ENCODE measurements at places on chromosomes 2 and 18.

DNA sequence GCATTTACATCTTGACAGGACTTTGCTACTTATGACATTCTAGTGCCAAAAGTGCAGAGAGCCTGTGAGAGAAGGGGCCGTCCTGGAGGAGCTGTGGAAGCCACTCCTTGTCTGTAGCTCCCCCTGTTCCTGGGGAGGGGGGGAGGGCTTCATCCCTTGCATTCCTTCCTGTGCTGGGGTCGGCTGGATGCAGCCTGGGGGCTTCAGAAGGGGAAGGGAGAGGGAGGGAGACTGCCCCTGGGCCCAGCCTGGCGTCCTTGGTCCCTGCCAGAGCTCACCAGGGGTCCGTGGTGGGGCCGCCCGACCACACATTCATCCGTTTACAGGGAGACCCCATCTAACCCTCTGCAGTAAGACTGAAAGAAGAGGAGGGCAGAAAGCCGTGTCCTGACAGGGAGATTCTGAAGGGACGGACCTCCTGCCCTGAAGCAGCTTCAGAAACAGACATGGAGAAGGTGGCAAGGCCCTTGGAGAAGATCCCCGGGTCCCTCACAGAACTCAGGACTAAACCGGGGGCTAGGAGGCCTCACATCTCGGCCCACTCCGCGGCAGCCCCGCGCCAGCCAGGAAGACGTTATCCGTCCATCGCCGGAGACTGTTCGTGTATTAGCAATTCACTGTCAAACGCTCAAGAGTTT lies 258.3 kb upstream of the SALL3 start:
- DNase-seq = no peak

DNA sequence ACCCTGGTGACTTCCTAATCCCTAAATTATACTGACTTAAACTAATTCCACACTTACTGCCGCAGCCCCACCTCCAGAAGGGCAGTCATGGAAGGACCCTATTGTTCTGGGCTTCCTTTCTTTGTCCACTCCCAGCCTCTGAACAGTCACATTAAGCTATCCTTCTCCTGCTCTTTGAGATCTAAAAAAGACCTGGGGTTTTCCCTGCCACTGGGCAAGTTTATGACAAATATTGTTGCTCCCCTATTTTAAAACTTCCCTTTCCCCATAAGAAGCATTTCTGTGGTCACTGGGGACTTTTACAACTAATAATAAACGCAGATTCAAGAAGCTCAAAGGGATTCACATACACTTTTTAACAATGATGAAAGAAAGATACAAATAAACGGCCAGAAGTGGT lies 47.2 kb upstream of the XPO1 start:
- DNase-seq = no peak

DNA sequence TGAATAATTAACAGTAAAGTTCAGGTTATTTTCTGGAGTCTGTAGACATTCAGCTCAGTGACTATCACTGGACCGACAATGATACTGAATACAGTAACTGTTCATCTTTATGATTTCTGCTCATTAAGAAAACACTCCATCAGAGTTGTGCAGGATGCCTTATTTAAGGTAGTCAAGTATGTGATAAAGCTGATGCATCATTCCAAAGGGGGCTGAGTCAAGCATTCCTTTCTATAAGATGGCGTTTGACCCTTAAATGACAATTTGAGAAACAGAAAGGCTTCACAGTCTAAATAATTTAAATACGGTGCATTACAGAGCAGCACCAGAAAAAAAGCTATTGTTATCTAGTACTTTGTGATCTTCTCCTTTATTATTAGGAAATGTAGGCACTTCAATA lies 131.1 kb downstream of the CDH2 start:
- DNase-seq = no peak

- DNase-seq = no peak
These were observed 15.7 kb downstream of the SOWAHC start for GRCh38 chr2:109629867-109630266.

- no peak for DNase-seq
These were observed 14.6 kb upstream of the MEP1B start for GRCh38 chr18:32175265-32175664.

DNA sequence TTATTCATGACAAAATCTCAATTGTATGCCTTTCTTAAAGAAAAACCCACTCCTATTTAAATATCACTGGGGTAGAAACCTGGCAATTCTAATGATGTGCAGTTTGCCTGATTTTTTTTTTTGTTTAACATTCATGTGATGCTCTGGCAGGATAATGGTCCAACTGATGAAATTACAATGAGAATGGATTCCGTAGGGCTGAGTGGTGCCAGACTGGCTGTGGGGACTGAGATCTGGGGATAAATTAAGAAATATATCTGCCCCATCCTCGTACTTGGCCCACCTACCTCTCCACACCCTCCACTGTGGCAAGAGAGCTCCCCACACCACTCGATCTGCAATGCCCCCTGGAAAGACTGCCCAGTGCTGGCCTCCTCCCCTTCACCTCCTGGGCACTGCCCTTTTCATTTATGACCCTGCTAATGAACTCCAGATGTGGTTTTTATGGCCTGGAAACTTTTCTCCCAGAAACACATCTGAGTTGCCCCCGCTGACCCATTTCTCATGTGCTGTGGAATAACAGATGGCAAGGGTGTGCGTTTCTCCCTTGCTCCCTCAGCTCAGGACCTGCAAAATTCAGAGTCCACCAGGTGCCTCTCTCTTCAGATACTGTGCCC lies 33.0 kb upstream of the RPL37A start:
- DNase-seq = peak; percentile 33

DNA sequence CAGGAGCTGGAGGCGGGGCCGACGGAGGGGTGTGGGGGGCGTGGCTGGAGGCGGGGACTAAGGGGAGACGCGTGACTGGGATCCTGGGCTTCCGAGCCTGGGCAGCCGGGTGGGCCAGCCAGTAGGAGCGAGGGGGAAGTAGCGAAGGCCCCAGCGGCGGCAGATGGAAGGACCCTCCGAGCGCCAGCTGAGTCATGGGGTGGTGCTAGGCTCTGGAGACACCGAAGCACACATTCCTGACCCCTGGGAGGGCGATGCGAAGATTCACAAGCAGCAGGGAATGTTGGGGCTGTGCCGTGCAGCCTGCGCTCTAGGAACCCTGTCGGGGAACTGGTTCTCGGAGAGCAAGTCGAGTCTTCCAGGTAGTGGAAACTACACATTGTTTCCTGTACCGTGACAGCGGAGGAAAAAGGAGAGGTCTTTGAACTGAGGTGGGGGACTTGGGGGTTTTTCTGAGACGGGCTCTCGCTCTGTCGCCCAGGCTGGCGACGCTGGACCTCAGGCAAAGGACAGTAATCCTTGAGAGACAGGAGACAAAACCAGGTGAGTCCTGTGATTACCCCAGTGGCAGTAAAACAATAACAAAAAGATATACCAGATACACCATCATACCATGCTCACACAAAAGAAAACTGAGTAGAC lies 650 bp upstream of the AFG3L2 start:
- no peak for DNase-seq

DNA sequence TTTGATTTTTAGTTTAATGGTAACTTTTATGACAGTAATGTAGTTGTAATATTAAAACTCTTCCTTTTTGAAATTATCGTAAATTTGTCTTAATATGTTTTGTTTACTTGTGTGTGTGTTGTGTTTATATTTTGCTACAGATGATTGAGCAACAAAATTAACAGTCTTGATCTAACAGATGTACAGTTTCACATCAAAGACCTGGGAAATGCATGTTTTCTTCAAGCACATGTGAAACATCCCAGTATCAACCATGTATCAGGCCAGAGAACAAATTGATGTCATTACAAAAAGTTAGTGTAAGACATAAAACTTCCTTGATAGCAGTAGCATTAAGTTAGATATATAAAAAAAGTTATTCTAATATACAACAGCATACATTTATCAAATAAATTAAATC lies 45.5 kb downstream of the TMEM18 start:
- DNase-seq = no peak

GRCh38 chr18:55296778-55297177 lies 291.2 kb downstream of the TCF4 start:
- DNase-seq = peak; percentile 8

DNA sequence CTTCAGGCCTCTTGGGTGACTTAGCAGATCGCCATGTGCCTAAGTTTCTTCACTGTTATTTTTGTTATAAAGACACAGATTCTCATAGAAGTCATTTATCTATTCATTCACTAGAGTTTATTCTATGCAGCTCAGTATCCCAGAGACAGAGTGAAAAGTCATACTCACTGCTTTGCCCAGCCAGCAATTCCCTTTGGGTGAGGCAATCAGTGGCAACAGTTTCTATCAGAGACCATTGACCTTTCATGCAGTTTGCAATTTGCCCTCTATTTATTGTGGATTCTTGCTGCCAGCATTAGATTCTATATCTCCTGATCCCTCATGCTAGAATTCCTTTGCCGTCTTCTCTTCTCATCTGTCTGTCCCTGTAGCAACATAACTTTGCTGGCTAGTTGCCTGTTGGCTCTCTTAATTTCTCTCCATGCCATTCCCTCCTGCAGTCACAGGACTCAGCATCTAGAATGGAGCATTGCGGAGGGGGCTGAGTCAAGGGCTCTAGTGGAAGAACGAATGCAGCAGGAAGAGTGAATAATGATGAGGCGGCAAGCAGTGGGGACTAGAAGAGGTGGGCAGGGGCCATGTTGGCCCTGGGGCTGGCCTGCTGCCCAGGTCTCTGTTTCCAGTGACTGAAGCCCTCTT lies 12.2 kb downstream of the SLC9A4 start:
- no peak for DNase-seq

DNA sequence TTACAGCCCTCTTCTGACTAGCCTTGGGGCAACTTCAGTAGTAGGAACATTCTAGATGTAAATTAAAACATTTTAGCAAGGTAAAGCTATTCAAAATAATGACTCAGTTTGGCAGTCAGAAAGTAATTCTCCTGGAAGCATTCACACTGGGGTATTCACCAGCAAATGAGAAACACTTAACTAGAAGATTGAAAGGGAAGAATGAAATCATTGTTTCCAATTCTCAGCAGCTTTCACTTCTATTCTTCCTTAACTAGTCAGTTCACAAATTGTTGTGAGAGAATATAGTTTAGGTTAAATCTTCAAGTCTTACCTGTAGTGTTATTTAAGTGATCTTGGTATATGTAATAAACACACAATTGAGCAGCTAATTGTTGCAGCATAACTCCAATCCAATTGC lies 1135.6 kb upstream of the FAM98A start:
- no peak for DNase-seq

Data from AG08395 (cell line).